NCI-H187 (cell line): ENCODE measurements at places on chromosomes 1 and 21.

DNA sequence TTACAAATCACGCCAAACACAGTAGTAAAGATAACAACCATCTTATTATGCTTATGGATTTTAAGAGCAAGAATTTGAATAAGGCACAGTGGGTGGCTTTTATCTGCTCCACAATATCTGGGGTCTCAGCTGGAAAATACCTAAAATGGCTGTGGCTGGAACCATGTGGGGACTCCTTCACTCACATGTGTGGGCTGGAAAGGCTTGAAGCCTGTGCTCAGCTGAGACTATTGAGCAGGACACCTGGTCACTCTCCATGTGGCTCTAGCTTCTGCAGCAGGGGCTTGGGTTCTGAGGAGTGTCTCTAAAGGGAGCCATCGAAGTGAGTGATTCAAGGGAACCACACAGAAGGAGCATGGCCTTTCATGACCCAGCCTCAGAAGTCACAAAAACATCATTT, 239.6 kb upstream of the B3GALT2 start:
- no peak for DNase-seq

DNA sequence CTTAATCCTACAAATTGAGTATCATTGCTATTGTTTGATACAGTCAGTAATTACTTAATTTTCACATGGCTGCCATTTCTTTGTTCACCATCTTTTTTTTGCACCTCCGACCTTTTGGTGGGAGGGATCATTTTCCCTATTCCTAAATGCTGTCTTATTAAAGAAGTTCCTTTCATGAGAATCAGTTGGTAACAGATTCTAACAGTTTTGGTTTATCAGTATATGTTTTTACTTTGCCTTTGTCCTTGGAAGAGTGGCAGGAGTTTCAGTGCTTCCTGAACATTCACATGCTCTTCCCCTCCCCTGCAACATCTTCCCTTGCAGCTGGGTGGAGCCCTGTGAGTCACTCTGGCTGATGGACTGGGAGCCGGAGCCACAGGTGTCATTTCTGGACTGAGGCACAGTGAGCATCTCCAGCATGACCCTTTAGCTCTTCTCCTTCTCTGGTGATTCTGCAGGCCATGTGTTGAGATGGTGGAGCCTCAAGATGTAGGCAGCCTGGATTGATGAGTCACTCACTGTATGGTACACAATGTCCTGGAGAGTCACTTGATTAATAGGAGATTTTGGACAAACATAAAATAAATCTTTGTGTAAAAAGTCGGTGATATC, 217.7 kb downstream of the URB2 start:
- no peak for DNase-seq

DNA sequence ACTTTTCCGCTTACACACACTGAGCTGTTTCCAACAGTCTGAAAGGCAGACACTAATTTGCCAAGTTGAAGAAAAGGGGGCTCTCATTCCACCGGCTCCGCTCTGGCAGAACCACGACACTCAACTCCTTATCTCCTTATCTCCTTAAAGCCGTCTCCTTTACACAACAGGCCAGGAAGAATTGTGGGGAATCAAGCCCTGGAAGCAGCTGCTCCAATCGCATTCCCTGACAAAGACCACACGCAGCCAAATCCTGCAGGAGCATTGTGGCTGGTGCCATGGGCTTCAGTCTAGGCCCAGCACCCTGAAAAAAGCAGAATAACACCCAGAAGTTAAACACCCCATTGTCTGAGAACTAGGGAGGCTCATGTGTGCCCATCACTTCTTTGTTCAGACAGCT, 24.1 kb downstream of the SUSD4 start:
- DNase-seq, result no peak

DNA sequence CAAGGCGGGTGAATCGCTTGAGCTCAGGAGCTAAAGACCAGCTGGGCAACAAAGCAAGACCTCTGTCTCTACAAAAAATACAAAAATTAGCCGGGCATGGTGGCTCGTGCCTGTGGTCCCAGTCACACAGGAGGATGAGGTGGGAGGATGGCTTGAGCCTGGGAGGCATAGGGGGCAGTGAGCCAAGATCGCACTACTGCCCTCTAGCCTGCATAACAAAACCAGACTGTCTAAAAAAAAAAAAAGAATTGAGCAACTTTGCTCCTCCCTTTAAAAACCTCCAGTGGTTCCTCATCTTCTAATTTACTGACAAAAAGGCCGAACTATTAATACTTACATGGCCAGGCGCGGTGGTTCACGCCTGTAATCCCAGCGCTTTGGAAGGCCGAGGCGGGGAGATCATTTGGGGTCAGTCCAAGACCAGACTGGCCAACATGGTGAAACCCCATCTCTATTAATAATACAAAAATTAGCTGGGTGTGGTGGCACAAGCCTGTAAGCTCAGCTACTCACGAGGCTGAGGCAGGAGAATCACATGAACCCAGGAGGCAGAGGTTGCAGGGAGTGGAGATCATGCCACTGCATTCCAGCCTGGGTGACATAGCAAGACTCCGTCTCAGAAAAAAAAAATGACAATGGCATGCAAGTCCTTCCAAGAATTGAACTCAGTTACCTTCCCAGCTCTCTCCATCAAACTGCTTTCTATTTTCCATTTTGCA, 4.4 kb downstream of the ACBD3 start:
- DNase-seq, result no peak

DNA sequence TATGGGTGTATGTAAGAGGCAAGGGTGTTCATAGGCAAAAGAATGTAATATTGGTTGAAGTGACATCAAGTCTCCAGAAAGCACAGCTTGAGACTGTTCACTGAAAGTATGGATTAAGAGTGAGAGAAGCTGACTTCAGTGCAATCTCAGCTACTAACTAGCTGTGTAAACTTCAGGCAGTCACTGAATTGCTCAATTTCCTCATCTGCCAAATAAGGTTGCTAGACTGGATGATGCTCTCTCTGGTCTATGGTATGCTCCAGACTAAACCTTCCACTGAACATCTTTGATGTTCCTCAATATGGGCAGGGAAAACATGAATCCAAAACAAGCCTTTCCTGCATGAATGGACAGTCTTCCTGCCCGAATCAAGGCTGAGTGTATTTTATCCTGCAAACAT, 111.8 kb upstream of the USH2A start:
- no peak for DNase-seq

DNA sequence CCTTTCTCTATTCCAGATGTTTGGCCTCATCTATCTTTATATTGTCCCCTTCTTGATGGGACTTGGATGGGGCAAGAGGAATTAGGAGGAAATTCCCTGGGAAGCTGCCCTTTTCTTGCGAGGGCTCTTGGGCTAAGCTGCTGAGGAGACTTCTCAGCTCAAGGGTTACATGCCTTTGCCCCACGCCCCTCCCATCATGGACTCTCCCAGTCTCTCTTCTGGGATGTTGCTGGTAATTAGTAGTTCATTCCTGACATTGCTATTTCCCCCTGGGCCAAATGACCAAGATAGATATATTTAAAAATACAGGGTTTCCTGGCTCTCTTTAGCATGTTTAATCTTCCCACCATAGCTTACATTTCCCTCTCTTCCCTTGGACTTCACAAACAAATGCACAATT, 90.6 kb upstream of the RALGPS2 start:
- DNase-seq, result no peak

- no peak for DNase-seq
These were observed 88.3 kb downstream of the COL24A1 start for GRCh38 chr1:86068271-86068721.
